Foreskin keratinocyte (primary cell): ENCODE measurements at places on chromosomes 12 and 14. TPM values are rescaled to one million over a fixed set of nuclear protein-coding genes. Genes with fewer than 3 reads are reported as not detected.

The DCN gene
- 0.18 and 0.48 TPM in 2 replicates for total RNA-seq

The SRRM4 gene
- total RNA-seq: not detected in 2 replicates

The PRH2 gene
- not detected in 2 replicates for total RNA-seq

The SERPINA9 gene
- not detected in 2 replicates for total RNA-seq

The C1QL4 gene
- 0.28 and 0.34 TPM in 2 replicates for total RNA-seq

The EML1 gene
- total RNA-seq: 3.7 and 7.4 TPM in 2 replicates

The GYS2 gene
- total RNA-seq: not detected in 2 replicates

The HCAR1 gene
- 0.10 TPM in 1 of 2 replicates, not detected in the other for total RNA-seq

The CPNE6 gene
- not detected in 2 replicates for total RNA-seq

The PTPN21 gene
- 10.8 and 10.9 TPM in 2 replicates for total RNA-seq

The MPHOSPH9 gene
- 19.8 and 25.7 TPM in 2 replicates for total RNA-seq

The KERA gene
- total RNA-seq: not detected in 2 replicates

The ALKBH2 gene
- total RNA-seq: 32.4 and 34.2 TPM in 2 replicates

The STAT6 gene
- 94.4 and 98.8 TPM in 2 replicates for total RNA-seq

The ESPL1 gene
- total RNA-seq: 15.0 and 18.7 TPM in 2 replicates

The MYL6B gene
- total RNA-seq: 72.0 and 81.4 TPM in 2 replicates

The FAM181A gene
- total RNA-seq: not detected in 2 replicates

The KRT4 gene
- 0.11 TPM in 1 of 2 replicates, not detected in the other for total RNA-seq

The B3GNT4 gene
- total RNA-seq: 1.2 and 1.3 TPM in 2 replicates

The CLEC7A gene
- total RNA-seq: 0.07 TPM in 2 replicates

The JAG2 gene
- 27.4 and 45.2 TPM in 2 replicates for total RNA-seq

The KRT78 gene
- 0.32 and 0.58 TPM in 2 replicates for total RNA-seq

The GLI1 gene
- total RNA-seq: 2.8 and 3.8 TPM in 2 replicates

The VRTN gene
- total RNA-seq: not detected in 2 replicates

The PGF gene
- 28.8 and 31.5 TPM in 2 replicates for total RNA-seq

The SLC17A8 gene
- total RNA-seq: not detected in 2 replicates

The RAD51AP1 gene
- total RNA-seq: 23.2 and 26.5 TPM in 2 replicates

The OR4E2 gene
- not detected in 2 replicates for total RNA-seq

The SPTB gene
- 0.28 and 0.58 TPM in 2 replicates for total RNA-seq

The BTBD7 gene
- total RNA-seq: 31.5 and 36.4 TPM in 2 replicates

The E2F7 gene
- 20.8 and 22.3 TPM in 2 replicates for total RNA-seq

The RASSF8 gene
- 15.6 and 17.1 TPM in 2 replicates for total RNA-seq

The MIPOL1 gene
- total RNA-seq: 9.3 and 10.2 TPM in 2 replicates

The GARIN6 gene
- not detected in 2 replicates for total RNA-seq

The OR6C2 gene
- not detected in 2 replicates for total RNA-seq

The TCL1B gene
- not detected in 2 replicates for total RNA-seq

The MYF6 gene
- total RNA-seq: not detected in 2 replicates

The GALC gene
- total RNA-seq: 6.0 and 7.5 TPM in 2 replicates
